ENCODE measurements at places on chromosomes 11 and 22.

DNA sequence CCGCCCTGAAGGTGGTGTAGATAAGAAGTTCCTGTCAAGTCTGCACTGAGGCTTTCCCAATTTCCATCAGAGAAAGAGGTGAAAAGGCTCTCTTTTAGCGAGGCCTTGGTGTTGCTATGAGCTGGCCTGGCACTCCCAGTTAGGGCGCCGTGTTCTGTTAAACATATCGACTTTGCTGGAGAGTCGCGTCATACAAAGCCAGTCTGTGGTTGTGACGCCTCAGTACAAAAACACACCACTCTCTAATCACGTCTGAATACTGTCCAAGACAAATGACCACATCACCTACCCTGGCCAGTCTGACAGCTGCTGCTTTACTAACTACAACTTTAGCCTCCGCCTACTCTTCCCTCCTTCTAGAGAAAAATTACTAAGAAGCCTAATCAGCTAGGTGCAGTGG is 8.0 kb upstream of the TOLLIP start:
- no peaks in the 10 kb centered on the region for H3K4me1 ChIP-seq
- no peak overlapping the region for H3K4me3 ChIP-seq
- DNase-seq, result peak; percentile 22
- H3K27me3 ChIP-seq, result no peaks in the 10 kb centered on the region

- H3K27me3 ChIP-seq, result no peaks in the 10 kb centered on the region
- no peak overlapping the region for H3K27ac ChIP-seq
- H3K4me3 ChIP-seq, result no peak overlapping the region
- no peaks in the 10 kb centered on the region for H3K4me1 ChIP-seq
- H3K36me3 ChIP-seq, result no peaks in the 10 kb centered on the region
Measured at GRCh38 chr11:78860720-78861422, 286.2 kb upstream of the NARS2 start.

GRCh38 chr11:122098261-122098980 is 17.6 kb downstream of the BLID start:
- no peak overlapping the region for H3K4me3 ChIP-seq
- H3K4me1 ChIP-seq, result no peaks in the 10 kb centered on the region
- H3K27me3 ChIP-seq, result no peaks in the 10 kb centered on the region

GRCh38 chr11:41382927-41383326 is 76.5 kb downstream of the LRRC4C start:
- H3K36me3 ChIP-seq, result no peaks in the 10 kb centered on the region
- peak overlapping the region; percentile 45 for H3K27ac ChIP-seq
- no peaks in the 10 kb centered on the region for H3K27me3 ChIP-seq
- no peak for DNase-seq
- H3K4me1 ChIP-seq, result peaks cover 11% of the 10 kb centered on the region

DNA sequence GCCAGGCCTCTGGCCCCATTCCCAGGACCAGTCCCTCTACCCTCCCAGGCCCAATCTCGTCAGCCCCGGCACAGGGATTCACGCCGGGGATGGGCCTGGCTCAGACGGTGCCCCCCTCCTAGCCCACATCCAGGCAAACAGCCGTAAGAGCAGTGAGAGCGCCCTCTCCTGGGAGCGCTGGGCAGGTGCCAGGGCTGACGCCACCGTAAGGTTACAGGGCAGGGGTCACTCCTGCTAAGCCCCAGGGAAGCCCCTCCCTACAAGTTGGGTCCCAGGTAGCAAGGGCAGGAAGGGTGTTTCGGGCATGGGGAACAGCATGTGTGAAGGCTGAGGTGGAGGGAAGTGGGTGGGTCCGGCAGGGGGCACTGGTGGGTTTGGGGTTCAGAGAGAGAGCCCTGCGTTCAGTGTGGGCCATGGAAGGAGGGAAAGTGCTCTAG is 19.2 kb upstream of the PPARA start:
- no peaks in the 10 kb centered on the region for H3K27me3 ChIP-seq
- H3K27ac ChIP-seq, result peak overlapping the region; percentile 89
- H3K4me3 ChIP-seq, result peak overlapping the region; percentile 63

- no peak for DNase-seq
- no peaks in the 10 kb centered on the region for H3K36me3 ChIP-seq
- no peak overlapping the region for H3K4me3 ChIP-seq
- no peaks in the 10 kb centered on the region for H3K27me3 ChIP-seq
- H3K4me1 ChIP-seq, result peaks cover 11% of the 10 kb centered on the region
Measured at GRCh38 chr11:44589301-44589700, 23.8 kb downstream of the CD82 start.

- peak; percentile 37 for DNase-seq
- peak overlapping the region; percentile 65 for H3K4me3 ChIP-seq
- no peaks in the 10 kb centered on the region for H3K4me1 ChIP-seq
- no peak overlapping the region for H3K27ac ChIP-seq
- H3K27me3 ChIP-seq, result no peaks in the 10 kb centered on the region
Measured at GRCh38 chr11:1570896-1571759, 943 bp downstream of the DUSP8 start.

DNA sequence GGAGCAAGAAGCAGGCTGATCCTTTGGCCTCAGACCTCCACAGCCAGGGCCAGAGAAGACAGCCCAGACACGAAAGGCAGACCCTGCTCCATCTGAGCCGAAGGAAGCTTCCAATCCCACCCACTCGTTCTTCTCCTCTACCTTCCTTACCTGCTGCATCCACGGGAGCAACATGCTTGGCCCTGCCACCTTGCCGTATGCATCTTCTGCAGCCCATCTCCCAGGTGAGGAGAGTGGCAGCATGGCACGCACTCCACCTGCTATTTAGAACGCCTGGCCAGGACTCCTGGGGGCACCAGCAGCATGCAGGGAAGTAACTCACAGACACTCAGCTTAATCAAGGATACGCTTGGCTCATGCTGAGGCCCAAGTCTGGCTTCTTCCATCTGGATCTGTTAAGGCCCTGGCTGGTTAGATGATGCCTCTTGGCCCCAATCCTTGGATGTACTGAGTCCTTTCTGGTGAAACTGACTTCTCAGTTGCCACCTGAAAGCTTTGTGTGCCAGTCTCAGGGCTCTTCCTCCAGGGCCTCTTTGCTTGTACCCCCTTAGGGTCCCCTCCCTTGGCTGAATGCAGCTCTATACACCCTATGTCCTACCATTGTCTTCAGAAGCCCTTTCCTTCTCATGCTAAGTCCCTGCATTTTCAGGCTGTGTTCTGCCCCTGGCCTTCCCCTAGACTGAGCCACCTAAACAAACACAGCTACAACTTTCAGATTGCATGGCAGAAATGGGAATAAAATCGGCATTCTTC is 604.9 kb downstream of the BUD13 start:
- H3K4me1 ChIP-seq, result no peaks in the 10 kb centered on the region
- no peaks in the 10 kb centered on the region for H3K36me3 ChIP-seq
- H3K4me3 ChIP-seq, result no peak overlapping the region
- no peak for DNase-seq
- H3K27ac ChIP-seq, result no peak overlapping the region

GRCh38 chr22:19514831-19515565 is 9.2 kb downstream of the CLDN5 start:
- H3K4me3 ChIP-seq, result no peak overlapping the region
- H3K27ac ChIP-seq, result no peak overlapping the region
- no peaks in the 10 kb centered on the region for H3K4me1 ChIP-seq
- no peaks in the 10 kb centered on the region for H3K27me3 ChIP-seq
- H3K36me3 ChIP-seq, result no peaks in the 10 kb centered on the region

DNA sequence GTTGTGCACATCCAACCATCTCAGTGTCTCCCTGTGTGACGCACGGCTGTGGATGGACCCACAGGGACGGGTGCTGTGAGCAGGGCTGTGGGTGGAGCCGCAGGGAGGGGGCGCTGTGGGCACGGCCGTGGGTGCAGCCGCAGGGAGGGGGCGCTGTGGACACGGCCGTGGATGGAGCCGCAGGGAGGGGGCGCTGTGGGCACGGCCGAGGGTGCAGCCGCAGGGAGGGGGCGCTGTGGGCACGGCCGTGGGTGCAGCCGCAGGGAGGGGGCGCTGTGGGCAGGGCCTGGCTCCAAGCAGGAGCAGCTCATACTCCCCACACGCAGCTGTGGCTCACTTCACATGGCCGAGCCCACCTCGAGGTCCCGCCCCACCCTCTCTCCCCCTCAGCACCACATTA is 6.0 kb upstream of the MAPK11 start:
- H3K36me3 ChIP-seq, result peaks cover 26% of the 10 kb centered on the region
- no peak overlapping the region for H3K4me3 ChIP-seq
- H3K27me3 ChIP-seq, result no peaks in the 10 kb centered on the region
- no peak overlapping the region for H3K27ac ChIP-seq
- peaks cover 19% of the 10 kb centered on the region for H3K4me1 ChIP-seq
- DNase-seq, result peak; percentile 80

DNA sequence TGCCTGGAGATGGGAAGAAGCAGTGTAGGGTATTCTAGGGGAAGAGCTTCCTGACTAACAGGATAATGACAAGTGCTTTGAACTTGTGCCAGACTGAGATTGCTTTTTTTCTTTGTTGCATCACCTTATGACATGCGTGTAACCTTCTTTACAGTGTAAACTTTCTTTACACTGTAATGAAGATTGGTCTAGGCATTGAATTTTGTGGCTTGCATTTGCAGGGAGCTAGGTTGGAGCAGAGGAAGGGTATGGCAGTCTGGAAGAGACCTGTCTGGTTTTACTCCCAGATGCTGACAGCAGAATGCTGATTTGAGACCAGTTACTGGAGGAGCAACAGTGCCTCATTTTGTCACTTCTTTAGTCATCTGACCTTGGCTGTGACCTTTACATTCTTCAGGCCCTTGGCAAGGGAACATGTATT is 5.6 kb downstream of the DDB2 start:
- peaks cover 8% of the 10 kb centered on the region for H3K4me1 ChIP-seq
- no peaks in the 10 kb centered on the region for H3K36me3 ChIP-seq
- H3K27me3 ChIP-seq, result no peaks in the 10 kb centered on the region

- H3K4me3 ChIP-seq, result no peak overlapping the region
- H3K36me3 ChIP-seq, result no peaks in the 10 kb centered on the region
- no peak for DNase-seq
- H3K27ac ChIP-seq, result no peak overlapping the region
- H3K27me3 ChIP-seq, result no peaks in the 10 kb centered on the region
Measured at GRCh38 chr22:42768385-42769035, 47.8 kb upstream of the A4GALT start.

- H3K4me1 ChIP-seq, result no peaks in the 10 kb centered on the region
- no peaks in the 10 kb centered on the region for H3K36me3 ChIP-seq
- no peak overlapping the region for H3K4me3 ChIP-seq
- no peak for DNase-seq
- no peaks in the 10 kb centered on the region for H3K27me3 ChIP-seq
Measured at GRCh38 chr22:29873943-29874342, 9.0 kb upstream of the MTMR3 start.

GRCh38 chr11:11701070-11701469 is 79.3 kb upstream of the GALNT18 start:
- no peak overlapping the region for H3K27ac ChIP-seq
- DNase-seq, result no peak
- no peaks in the 10 kb centered on the region for H3K36me3 ChIP-seq
- H3K27me3 ChIP-seq, result no peaks in the 10 kb centered on the region
- no peak overlapping the region for H3K4me3 ChIP-seq
- H3K4me1 ChIP-seq, result no peaks in the 10 kb centered on the region

DNA sequence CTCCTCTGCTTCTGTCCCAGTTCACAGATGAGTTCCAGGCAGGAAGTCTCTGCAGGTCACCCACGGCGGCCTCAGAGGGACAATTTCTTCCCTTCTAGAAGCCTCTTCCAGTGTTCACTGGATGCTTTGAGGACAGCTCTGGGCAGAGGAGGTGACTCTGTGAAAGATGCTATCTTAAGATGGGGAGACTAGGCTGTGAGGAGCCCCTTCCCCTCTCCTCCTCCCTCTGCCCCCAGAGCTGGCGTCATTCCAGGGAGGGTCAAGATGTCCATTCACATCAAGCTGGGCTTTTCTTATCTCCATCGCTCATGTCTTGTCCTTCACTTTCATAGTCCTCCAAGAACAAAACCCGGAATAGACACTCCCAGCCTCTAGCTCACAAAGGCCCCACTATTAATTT is 3.3 kb downstream of the APLNR start:
- H3K4me1 ChIP-seq, result no peaks in the 10 kb centered on the region
- H3K36me3 ChIP-seq, result no peaks in the 10 kb centered on the region
- H3K27ac ChIP-seq, result no peak overlapping the region
- DNase-seq, result no peak
- no peak overlapping the region for H3K4me3 ChIP-seq

DNA sequence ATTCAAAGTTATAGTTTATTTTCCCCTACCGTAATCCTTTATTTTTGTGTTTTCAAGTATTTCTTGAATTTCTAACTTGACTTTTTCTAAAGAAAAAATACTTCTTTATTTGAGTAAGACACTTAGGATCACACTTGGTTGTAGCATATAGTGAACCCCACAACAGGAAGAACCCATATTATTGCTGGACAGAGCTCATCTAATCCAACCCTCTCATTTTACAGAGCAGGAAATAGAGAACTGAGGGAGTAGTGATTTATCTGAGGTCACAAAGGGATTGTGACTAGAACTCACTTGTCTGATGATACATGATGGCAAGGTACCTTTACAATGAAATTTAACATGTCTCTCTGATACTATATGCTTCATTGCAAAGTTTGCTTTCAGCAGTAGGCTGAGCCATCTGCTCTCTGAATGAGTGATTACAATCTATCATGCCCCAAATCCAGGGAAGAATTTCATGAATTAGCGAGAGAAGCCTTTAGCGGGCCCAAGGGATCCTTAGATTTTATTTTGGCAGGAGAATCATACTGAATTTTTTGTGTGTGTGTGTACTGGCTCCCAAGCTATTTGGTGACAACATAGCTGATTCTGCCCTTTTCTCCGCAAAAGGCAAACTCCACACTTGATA is 9.8 kb downstream of the SLC17A6 start:
- DNase-seq, result no peak
- H3K36me3 ChIP-seq, result no peaks in the 10 kb centered on the region
- H3K4me1 ChIP-seq, result no peaks in the 10 kb centered on the region
- H3K27me3 ChIP-seq, result no peaks in the 10 kb centered on the region
- no peak overlapping the region for H3K27ac ChIP-seq

DNA sequence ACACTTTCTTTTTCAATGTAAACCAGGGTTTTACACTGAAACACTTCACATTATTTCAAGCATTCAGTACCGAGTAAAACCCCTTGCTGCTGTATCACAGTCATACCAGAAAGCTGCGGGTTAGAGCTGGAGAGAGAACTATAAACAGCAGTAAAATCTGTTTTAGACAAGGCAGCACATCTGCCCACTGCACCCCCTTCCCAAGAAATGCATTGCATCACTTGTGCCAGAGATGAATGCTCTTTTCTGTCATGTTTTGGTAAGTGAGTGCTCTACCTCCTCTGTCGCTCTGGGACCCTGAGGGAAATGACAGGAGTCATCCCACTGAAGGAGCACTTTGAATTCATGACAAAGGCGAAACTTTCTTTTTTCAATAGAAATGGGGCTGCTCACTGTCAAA is 107.2 kb downstream of the MAML2 start:
- no peak for DNase-seq
- H3K27me3 ChIP-seq, result no peaks in the 10 kb centered on the region
- H3K4me1 ChIP-seq, result no peaks in the 10 kb centered on the region
- no peaks in the 10 kb centered on the region for H3K36me3 ChIP-seq

- H3K27ac ChIP-seq, result peak overlapping the region; percentile 99
- H3K4me3 ChIP-seq, result peak overlapping the region; percentile 62
- no peaks in the 10 kb centered on the region for H3K27me3 ChIP-seq
Measured at GRCh38 chr11:62842171-62842741, 2.9 kb upstream of the WDR74 start.

GRCh38 chr11:102592634-102593581 is 32.2 kb downstream of the MMP20 start:
- no peaks in the 10 kb centered on the region for H3K36me3 ChIP-seq
- DNase-seq, result no peak
- no peaks in the 10 kb centered on the region for H3K27me3 ChIP-seq
- no peak overlapping the region for H3K27ac ChIP-seq

GRCh38 chr22:43532301-43533155 is 120.7 kb downstream of the MPPED1 start:
- H3K4me3 ChIP-seq, result no peak overlapping the region
- no peaks in the 10 kb centered on the region for H3K4me1 ChIP-seq
- H3K27me3 ChIP-seq, result no peaks in the 10 kb centered on the region
- no peak overlapping the region for H3K27ac ChIP-seq

- no peak overlapping the region for H3K4me3 ChIP-seq
- no peaks in the 10 kb centered on the region for H3K4me1 ChIP-seq
- no peak for DNase-seq
- no peaks in the 10 kb centered on the region for H3K27me3 ChIP-seq
Measured at GRCh38 chr11:122339436-122340060, 223.5 kb upstream of the BLID start.
